Chondrocyte (in vitro differentiated cells): ENCODE measurements at places on chromosomes 2 and 18.

GRCh38 chr2:205895981-205896655 is 189.9 kb downstream of the INO80D start:
- no peak for DNase-seq
- H3K4me3 ChIP-seq = no peak overlapping the region
- H3K36me3 ChIP-seq = no peaks in the 10 kb centered on the region
- no peaks in the 10 kb centered on the region for H3K4me1 ChIP-seq
- no peak overlapping the region for H3K27ac ChIP-seq

GRCh38 chr2:199258291-199258690 is 199.4 kb downstream of the SATB2 start:
- no peaks in the 10 kb centered on the region for H3K4me1 ChIP-seq
- no peak for DNase-seq
- peaks cover 5% of the 10 kb centered on the region for H3K36me3 ChIP-seq
- H3K4me3 ChIP-seq = no peak overlapping the region

DNA sequence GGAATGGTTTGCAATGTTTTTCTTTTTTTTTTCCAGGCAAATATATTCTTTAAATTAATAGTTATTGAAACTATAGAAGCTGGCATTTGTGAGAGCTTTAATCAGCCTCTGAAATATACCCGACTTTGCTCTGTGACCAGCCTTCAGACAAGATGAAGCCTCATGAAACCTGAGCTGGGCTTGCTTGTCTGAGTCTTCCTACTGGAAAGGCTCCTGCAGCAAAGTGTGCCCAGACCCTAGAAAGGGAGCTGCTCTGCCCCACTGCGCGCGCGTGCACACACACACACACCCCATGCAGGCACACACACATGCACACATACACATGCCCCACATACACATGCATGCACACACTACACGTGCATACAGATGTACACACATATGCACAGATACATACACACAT is 203.3 kb upstream of the NT5C1B start:
- H3K4me1 ChIP-seq = peaks cover 55% of the 10 kb centered on the region
- H3K27me3 ChIP-seq = no peaks in the 10 kb centered on the region
- no peak overlapping the region for H3K4me3 ChIP-seq
- H3K27ac ChIP-seq = no peak overlapping the region

DNA sequence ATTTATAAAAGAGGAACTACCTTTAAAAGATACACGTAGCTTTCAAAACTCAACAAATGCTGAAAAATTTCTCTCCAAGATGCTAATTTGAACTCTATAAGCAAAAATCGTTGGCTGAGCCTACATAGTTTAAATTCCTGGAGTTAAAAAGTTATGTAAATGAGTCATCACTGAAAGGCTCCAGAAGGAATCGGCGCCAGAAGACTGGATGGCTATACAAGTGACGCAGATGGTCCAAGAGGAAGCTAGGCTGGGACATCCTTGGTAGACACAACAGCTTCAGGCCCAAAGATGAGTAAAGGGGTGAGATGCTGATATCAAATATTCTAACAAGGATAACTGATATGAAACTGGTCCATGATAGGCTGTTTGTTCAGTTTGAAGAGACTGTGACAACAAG is 22.8 kb upstream of the DNAH6 start:
- H3K27me3 ChIP-seq = no peaks in the 10 kb centered on the region
- no peak overlapping the region for H3K4me3 ChIP-seq
- DNase-seq = no peak
- no peaks in the 10 kb centered on the region for H3K36me3 ChIP-seq
- H3K4me1 ChIP-seq = peaks cover 16% of the 10 kb centered on the region

DNA sequence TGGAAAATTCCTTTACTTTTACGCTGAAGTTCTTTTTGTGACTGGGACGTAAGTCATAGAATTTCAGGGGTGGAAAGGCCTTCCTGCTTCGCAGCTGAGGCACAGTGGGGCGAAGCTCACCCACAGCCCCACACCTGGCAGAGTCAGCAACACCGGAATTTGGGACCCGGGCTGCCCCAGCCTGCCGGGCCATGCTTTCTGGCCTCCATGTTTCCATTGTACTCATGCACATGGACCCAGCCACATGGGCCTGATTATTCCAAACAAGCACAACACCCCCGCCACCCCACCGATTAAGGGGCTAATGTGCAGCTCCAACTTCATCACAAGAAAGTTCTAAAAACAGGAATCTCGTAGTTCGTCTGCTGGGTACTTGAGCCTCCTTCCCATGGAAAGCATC is 82.5 kb downstream of the CABLES1 start:
- H3K36me3 ChIP-seq = peaks cover 21% of the 10 kb centered on the region
- no peak overlapping the region for H3K4me3 ChIP-seq
- DNase-seq = no peak
- H3K4me1 ChIP-seq = peaks cover 9% of the 10 kb centered on the region
- H3K27ac ChIP-seq = no peak overlapping the region
- no peaks in the 10 kb centered on the region for H3K27me3 ChIP-seq

DNA sequence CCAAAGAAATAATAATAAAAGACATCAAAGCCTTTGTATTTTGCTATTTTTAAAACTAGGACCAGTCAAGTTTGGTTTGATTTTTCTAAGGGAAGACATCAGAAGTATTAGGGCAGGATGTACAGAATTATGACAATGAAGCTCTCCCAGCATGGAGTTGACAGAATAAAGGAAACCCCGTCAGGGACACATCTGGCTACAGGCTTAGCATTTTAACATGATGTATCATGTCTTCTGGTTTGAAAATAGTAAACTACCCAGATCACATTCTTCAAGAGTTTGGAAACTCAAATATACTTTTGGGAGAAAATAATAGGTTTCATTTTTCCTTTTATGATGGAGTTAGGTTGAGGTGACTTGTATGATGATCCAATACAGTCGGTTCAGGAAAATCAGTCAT is 552.0 kb upstream of the CDH2 start:
- peaks cover 6% of the 10 kb centered on the region for H3K4me1 ChIP-seq
- no peak for DNase-seq
- no peak overlapping the region for H3K4me3 ChIP-seq
- peaks cover 1% of the 10 kb centered on the region for H3K36me3 ChIP-seq

DNA sequence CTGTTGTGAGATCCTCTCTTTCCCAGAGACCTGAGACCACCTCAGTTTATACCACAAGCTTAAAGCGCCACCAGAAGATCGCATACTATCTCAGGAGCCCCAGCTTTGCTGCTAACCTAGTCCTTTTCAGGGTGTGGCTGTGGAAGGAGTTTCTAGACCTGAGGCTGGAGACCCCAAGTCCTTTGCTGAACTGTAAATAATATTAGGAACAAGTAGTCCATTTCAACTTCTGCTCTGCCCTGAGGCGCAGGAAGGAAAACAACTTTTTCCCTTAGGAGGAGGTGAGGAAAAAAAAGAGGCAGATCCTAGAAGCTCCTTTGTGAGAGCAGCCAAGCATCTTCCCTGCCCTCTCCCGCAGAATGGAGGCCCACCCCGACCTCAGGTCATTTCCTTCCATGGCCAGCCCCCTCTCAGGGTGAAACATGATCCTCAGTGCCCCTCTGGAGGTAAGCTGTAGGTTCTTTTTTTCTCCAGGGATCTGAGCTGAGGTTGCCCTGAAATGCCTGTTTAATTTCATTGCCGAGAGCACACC is 122.8 kb upstream of the LGALSL start:
- no peaks in the 10 kb centered on the region for H3K27me3 ChIP-seq
- peaks cover 40% of the 10 kb centered on the region for H3K4me1 ChIP-seq
- no peak for DNase-seq
- H3K4me3 ChIP-seq = no peak overlapping the region

- peaks cover 22% of the 10 kb centered on the region for H3K36me3 ChIP-seq
- H3K4me1 ChIP-seq = peaks cover 11% of the 10 kb centered on the region
- no peaks in the 10 kb centered on the region for H3K27me3 ChIP-seq
Measured at GRCh38 chr2:217798743-217799562, 203.8 kb downstream of the TNS1 start.

GRCh38 chr2:64939332-64939917 is 49.8 kb upstream of the SLC1A4 start:
- peaks cover 3% of the 10 kb centered on the region for H3K4me1 ChIP-seq
- H3K36me3 ChIP-seq = peaks cover 1% of the 10 kb centered on the region
- DNase-seq = no peak
- H3K4me3 ChIP-seq = no peak overlapping the region
- H3K27me3 ChIP-seq = peaks cover 2% of the 10 kb centered on the region

DNA sequence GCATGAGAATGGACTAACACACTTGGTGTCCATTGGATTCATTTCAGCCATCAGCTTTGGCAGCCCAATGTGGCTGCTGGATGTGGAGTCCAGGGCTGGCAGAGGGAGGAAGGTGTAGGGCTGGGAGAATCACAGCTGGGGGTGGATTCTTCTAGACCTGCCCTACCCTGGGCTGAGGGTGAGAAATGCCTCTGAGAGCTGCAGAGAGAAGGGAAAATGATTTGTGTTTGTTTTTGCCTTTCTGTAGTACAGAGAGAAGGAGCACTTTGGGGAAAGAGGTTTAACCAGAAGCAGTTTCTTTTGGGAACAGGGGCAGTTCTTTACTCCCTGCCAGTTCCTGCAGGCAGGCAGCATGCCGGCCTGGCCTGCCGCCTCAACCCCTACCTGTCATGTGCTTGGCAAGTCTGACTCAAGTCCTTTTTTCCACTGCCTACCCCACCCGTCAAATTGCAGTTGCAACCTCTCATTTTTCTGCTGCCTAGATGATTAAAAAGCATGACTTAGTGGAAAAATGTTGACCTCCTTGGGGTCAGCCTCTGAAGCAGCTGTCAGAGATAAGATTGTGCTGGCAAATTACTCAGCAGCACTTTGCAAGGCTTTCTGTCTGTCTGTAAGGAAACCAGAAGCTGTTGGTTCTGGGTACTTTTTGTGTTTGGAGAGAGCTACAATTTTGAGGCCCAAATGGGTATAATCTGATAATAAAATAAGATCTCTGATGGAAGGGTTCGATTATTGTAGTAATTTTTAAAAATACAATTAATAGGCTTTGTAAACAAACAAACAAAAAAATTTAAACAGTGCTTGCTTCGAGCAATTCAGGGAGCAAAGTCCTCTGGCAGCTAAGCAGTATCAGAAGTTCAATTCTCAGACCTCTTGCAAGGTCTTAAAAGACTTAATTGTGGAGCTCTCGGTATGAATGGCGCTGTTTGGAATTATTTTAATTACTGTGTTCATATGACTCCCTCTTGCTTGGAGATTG is 21.7 kb downstream of the LBH start:
- H3K27ac ChIP-seq = peak overlapping the region; percentile 95
- peaks cover 42% of the 10 kb centered on the region for H3K4me1 ChIP-seq
- H3K27me3 ChIP-seq = no peaks in the 10 kb centered on the region
- no peak for DNase-seq
- peaks cover 19% of the 10 kb centered on the region for H3K36me3 ChIP-seq
- H3K4me3 ChIP-seq = peak overlapping the region; percentile 45

DNA sequence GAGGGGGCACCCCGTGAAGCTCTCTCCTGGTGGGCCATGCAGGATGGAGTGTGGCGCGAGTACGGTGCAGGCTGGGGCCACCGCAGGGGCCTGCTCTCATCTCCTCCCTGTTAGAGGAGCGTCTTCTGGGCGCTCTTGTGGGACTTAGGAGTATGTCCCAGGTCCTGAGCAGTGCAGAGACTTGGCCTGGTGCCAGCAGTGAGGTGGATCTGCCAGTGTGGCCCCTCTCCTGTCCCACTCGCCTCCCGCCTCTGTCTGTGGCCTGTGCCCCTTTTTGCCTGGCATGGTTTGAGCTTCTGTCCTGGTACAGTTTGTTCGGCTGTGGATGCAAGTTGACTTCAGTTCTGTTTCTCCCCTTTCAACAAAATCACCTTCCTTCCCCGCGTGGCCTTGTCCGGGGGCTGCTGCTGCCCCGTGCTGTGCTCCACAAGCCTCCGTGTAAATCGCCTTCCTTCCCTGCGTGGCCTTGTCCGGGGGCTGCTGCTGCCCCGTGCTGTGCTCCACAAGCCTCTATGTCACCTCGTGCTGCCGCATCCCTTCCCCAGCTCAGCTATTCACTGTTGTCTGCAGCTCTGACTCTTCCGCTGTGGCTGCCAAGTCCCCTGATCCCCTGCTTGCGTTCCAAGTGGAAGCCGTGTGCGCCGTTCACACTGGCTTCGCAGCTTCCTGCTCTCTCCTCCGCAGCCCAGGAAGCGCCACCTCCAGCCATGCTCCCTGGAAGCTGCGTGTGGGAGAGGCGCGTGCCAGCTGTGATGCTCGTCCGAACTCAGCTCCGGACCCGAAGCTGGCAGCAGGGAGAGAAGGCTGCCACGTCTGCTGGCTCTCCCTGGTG is 13.7 kb downstream of the LDLRAD4 start:
- no peaks in the 10 kb centered on the region for H3K27me3 ChIP-seq
- H3K36me3 ChIP-seq = peaks cover 13% of the 10 kb centered on the region
- no peak for DNase-seq
- no peak overlapping the region for H3K4me3 ChIP-seq

DNA sequence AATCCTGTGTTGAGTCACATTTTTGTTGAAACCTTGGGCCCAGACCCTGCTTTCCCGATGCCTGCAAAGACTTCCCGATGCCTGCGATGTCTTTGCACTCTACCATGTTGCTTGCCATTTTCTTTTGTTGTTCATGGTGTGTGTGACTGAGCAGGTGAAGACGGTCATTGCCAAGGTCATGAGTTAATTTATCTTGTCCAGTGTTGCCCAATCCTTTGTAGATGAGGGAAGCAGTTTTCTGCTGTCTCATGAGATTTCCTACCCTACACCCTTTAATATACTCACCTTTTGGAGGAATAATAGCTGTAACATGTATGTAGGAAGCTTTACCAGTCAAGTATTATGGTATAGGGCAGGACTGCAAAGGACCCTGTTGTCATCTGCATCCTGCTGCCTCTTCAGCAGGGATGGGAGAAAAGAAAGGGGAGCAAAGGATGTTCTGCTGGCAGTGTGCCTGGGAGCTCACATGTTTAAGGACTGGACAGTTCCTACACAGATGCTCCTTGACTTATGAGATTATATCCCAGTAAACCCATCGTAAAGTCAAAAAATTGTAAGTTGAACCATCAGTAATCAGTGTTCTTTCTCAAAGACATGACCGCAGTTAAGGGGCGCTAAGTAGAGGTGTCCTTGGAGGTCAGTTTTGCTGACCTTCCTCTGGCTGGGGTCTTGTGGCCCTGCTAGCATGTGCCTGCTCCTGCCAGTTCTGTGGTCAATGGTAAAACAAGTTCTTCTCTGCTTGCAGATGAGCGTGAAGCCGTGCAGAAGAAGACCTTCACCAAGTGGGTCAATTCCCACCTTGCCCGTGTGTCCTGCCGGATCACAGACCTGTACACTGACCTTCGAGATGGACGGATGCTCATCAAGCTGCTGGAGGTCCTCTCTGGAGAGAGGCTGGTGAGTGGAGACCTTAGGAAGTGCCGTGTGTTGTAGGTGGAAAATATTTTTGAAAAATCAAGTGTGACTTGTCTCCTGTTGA is 124.8 kb upstream of the EML6 start:
- no peak for DNase-seq
- H3K27me3 ChIP-seq = no peaks in the 10 kb centered on the region
- H3K36me3 ChIP-seq = peaks cover 7% of the 10 kb centered on the region
- H3K4me1 ChIP-seq = peaks cover 81% of the 10 kb centered on the region
- no peak overlapping the region for H3K4me3 ChIP-seq

GRCh38 chr2:177520324-177520723 is 127.8 kb downstream of the AGPS start:
- H3K4me1 ChIP-seq = no peaks in the 10 kb centered on the region
- no peaks in the 10 kb centered on the region for H3K27me3 ChIP-seq
- H3K36me3 ChIP-seq = peaks cover 6% of the 10 kb centered on the region
- H3K27ac ChIP-seq = no peak overlapping the region
- DNase-seq = no peak
- no peak overlapping the region for H3K4me3 ChIP-seq
